ENCODE measurements at places on chromosomes 16 and 17.
A peak's percentile ranks its signal among the peaks of the same experiment; 100 is the strongest.

- DNase-seq, result peak; percentile 20
These were observed at the start of gene STX1B for GRCh38 chr16:31010585-31011325. STX1B (minus strand) TSS chr16:31010638; CDS start chr16:31010396, 242 bp downstream.

DNA sequence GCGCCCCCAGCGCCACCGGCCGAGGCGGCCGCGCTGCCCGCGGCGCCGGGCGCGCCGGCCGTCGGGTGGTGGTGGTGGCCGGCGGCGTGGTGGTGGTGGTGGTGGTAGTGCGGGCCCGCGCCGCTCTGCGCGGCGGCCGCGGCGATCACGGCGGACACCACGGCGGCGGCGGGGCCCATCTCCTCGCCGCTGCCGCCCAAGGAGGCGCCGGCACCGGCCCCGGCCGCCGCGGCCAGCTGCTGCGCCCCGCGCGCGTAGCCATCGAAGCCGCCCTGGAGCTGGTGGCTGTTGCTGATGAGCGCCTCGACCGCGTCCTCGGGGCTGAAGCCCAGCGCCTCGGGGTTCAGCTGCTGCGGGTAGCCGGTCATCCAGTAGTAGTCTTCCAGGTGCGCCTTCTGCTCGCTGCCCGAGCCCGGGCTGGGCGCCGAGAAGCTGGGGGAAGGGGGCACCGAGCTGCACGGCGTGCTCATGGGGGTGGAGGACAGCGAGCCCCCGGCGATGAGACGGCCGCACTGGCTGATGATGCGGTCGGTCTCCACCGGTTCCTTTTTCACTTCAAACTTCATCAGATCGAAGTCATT is 1.2 kb downstream of the MAF start:
- DNase-seq, result no peak

DNA sequence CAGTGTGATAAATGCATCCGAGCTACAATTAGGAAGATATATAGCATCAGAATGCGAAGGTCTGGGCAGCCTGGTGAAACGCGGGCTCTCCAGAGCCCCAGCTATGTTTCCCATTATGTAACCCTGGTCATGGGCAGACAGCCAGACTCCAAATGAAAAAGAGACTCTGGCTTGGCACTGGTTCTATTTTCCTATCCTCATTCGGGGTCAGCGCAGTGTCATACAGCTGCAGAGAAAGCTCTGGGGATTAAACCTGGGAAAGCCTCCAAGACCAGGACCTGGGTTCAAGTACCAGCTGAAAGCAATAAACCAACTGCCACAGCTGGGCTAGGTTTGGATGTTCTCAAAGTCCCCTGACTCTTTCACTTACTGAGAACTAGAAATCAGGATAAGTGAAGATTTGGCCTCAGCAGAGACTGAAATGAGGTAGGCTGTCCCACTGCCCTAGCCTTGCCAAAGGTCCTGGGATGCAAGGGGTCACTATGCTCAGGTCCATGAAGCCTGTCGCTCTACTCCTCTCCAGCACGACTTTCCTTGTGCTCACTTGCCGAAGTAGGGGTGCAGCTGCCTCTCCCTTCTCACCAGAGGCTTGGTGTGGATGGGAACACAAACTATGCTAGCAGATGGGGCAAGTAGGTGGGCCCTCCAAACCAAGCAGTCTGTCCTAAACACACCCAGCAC is 123.8 kb downstream of the SMG6 start:
- no peak for DNase-seq

DNA sequence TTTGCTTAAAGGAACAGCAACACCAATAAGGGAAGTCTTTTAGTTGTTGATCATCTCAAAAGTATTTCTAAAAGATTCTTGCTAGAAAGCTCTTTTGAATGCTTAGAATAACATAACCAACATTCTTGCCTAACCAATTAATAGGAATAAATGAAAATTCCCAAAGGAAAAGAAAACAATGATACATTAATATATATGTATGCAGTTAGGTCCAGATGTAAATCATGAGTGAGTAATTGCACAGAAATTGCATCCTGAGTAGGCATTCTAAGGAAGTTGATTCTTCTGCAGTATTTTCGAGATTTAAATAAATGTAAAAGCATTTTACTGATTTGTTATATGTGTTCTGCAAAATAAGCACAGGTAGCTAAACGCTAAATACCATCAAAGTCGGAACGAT is 22.1 kb downstream of the COX10 start:
- no peak for DNase-seq

DNA sequence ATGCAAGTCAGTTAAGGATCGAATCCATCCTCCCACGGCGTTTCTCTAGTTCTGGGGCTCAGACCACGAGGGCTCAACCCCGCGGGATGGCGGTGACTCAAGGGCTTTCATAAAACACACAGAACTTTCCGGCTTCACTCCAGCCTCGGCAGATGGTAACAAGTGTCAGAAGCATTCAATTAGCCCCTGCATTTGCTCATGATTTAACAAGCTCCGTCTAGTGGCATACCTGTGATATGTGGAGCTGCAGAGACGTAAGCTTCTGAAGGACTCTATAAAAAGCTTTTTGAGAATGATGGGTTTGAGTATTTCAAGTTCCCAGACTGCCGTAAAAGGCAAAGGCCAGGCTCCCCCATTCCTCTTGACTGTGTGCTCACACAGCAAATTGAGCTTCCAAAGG is 91.3 kb upstream of the SEC14L1 start:
- DNase-seq, result no peak

GRCh38 chr16:83343935-83344366 is 463.8 kb upstream of the HSBP1 start:
- DNase-seq, result no peak

- peak; percentile 34 for DNase-seq
These were observed 304.4 kb downstream of the SEC14L1 start for GRCh38 chr17:77444984-77445759.

- peak; percentile 18 for DNase-seq
These were observed 17.1 kb upstream of the C17orf113 start for GRCh38 chr17:42067371-42068091.

GRCh38 chr16:56662357-56663354 is 4.9 kb downstream of the MT1F start:
- no peak for DNase-seq

DNA sequence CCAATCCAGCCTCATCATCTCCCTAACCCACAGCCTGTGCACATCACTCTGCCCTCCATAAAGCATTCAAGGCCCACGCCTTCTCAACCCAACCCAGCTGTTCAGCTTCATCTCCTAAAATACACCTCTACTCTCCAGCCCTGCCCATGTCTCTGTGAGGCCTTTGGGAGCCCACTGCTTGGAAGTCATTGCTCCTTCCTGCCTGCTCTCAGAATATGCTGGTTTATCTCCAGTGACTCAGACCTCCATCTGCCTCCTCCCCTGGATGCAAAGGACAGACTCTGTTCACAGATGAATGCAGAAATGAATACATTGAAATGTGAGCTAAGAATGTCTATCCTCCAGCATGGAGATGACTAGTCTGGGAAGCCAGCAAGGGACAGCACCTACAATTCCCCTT is 19.0 kb downstream of the KCNG4 start:
- no peak for DNase-seq

DNA sequence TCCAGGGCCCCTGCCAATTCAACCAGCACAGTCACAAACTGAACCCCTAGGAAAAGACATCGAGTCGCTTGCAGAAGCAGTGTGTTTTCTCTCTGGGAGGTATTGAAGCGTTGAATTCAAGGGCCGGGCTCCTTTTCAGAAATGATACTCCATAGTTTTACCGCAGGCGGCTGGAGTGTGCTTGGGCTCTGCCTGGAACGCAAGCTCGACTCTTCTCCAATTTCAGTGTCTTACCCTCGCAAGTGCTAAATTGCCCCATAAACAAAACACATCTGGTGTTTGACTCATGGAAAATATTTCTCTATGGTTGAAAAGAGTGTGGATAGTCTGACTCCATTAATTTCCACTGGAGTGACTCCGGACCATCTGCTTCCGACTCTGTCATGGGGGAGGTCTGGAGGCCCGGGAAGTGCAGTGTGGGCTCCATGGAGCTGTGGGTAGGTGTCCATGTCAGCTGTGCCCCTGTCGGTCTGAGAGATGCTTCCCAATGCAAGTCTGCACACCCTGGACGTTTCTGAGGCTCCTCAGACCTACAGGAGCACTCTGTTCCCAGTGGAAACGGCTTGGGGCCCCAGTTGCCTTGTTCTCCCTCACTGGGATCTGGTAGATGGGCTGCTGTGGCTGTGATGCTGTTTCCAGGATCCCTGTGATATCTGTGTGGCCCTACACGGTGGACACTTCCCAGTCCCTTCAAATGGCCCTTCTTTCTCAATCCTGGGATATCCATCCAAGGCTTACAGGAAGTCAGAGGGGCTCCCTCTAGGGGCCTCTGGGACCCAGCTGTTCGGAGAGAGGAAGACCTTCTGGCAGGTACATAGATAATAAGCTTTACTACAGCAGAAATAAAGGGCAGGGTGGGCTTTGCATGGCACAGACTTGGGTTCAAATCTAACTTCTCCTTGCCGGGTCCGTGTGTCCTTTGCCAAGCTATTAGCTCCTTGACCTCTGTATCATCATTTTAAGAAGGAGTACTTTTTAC is 119.8 kb upstream of the CDH13 start:
- DNase-seq, result no peak

- no peak for DNase-seq
These were observed 57.3 kb downstream of the MGAT5B start for GRCh38 chr17:76925441-76925891.

- DNase-seq, result no peak
These were observed 5.0 kb downstream of the ARL6IP1 start for GRCh38 chr16:18796377-18796776.

Data from anterior cingulate cortex (tissue), 58 donors.